Stimulated activated naive CD4-positive, alpha-beta T cell (primary cell): ENCODE measurements at places on chromosomes 3 and 15.

- DNase-seq: no peak
These were observed 202.0 kb upstream of the VEPH1 start for GRCh38 chr3:157705258-157705657.

GRCh38 chr15:74500401-74500800 lies 39.4 kb upstream of the UBL7 start:
- no peak for DNase-seq

GRCh38 chr3:49172551-49173041 lies 1.2 kb downstream of the KLHDC8B start:
- DNase-seq: no peak

DNA sequence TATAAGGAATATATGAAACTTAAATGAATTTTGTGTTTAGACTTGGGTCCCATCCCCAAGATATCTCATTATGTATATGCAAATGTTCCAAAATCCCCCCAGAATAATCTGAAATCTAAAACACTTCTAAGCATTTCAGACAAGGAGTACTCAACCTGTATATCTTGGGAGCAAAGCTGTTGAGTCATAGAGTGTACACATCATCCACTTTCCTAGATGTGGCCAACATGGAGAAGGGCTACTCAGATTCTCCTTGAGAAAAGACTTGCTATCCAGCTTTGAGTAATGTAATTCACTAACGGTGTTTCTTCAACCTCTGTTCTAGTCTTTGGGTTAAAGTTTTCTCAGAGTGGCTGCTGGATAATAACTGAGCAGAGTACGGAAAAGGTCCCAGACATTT lies 215.5 kb upstream of the POU1F1 start:
- no peak for DNase-seq

DNA sequence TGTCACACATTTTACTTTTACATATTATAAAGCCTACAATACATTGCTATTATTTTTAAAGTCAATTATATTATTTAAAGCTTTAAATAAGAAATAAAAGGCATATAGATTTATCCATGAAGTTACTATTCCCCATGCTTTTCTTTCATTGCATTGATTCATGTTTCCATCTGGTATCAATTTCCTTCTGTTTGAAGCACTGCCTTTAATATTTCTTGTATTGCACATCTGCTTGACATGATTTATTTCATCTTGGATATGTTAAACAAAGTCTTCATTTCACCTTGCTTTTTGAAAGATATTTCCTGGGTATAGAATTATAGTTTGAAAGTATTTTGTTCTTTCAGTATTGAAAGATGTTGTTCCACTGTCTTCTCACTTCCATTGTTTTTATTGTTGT lies 174.3 kb upstream of the MBNL1 start:
- DNase-seq: no peak

GRCh38 chr3:31804251-31805051 lies 176.6 kb downstream of the OSBPL10 start:
- no peak for DNase-seq

GRCh38 chr3:31382856-31383255 lies 149.9 kb upstream of the STT3B start:
- no peak for DNase-seq

- DNase-seq: no peak
These were observed 313.5 kb upstream of the TBL1XR1 start for GRCh38 chr3:177510693-177511216.

- no peak for DNase-seq
These were observed 539 bp upstream of the TLNRD1 start for GRCh38 chr15:81000144-81000623.

DNA sequence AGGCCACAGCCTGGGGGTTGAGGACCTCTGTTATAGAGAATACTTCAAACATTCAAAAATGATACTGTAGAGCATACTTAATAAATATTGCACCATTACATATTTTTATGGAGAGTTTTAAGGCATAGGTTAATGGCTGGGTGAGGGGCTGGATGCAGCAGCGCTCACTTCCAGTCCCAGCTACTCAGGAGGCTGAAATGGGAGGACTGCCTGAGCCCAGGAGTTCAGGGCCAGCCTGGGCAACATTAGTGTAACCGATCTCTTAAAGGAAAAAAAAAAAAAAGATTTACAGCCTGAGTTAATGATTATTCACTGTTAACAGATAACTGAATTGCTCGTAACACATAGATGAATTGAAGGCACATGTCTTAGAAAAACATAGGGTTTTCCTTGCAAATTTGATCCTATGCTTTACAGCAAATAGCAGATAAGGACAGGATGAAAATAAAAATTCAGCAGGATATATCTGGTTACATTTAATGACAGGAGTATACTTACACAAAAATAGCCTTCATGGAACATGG lies 282.9 kb downstream of the TBC1D5 start:
- no peak for DNase-seq

DNA sequence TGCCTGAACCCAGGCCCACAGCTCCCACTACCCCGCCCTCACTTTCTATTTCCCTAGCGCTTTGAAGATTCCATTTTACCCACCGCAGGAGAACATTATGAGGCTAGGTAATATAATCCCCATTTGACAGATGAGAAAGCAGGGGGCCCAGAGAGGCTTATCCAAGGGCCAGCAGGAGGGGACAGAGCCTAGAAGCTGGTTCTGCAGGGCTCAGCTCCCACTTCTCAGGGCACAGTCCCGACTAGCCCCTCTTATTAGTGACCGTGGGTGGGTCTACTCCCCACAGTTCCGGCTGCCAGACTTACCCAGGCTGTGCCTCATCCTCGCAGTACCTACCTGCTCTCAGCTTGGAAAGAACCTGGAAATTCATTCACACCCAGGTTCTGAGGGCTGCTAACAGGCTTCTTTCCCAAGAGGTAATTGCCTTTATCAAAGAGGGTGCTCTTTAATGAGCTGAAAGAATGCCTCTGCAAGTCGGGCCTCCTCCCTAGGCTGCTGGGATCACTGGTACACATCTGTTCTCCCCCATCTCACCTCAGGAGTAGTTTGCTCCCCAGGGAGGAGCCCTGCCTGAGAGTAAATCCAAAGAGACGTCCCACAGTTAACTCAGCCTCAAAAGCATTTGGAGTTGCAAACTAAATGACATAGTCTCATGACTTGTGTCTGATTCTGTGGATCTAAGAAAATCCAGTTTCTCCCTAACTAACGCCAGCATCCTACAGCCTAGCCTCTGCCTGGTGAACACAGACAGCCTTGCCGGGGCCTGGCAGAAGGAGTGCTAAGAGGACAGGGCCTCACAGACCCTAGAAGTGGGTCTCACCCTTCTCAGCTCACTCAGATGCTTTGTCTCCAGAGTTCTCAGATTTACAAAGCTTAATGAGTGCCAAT lies 125.0 kb downstream of the CHSY1 start:
- DNase-seq: no peak

DNA sequence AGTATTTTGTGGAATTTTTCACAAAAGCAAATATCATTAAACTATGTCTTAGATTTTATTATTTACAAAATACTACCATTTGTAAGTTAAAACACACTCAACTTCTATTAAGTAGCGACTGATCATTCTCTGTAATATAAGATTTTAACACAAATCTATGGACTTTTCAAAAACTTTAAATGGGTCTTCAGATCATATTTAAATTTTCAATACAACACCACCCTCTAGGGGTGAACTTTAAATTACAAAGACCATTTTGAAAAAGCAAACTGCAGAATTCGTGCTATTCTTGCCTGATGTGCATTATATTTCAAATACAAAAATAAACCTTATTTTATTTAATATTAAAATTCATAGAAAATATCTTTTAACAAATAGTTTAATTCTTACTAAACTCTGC lies 8.2 kb upstream of the VGLL4 start:
- DNase-seq: no peak

GRCh38 chr3:10350324-10350985 lies 29.5 kb upstream of the SEC13 start:
- no peak for DNase-seq

DNA sequence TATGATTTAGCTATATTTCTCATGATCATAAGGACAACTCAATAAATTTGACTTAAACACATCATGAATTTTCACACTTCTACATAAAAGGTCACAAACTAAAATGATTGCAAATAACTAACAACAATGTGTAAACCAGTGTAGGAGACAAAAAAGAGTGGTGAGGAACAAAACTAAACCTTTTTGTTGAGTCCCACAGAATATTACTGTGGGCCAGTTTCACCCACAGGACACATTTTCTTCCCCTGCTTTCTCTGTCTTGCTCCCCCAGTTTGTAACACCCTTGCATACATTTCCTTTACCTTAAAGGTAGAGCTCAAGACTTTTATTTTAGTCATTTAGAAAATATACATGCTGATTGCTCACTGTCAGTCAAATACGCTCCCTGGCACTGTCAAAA lies 130.9 kb upstream of the GOLGA6L6 start:
- DNase-seq: no peak

DNA sequence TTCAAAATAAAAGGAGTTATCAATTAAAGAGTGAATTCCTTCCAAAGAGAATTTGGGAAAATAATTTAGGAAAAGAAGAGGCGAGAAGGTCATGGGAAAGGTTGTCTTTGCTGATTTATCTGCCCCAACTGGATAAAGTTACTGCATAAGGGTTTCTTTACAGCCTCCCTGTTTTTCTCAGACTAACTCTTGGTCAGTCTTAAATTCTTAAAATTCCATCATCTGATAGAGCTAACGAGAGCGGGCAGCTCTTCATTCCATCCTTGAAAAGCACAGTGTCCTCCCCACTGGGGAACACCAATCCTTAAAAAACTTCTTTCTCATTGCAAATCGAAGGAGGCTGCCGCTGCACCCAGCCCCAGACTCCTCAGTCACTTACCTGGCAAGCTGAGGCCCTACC lies 107.2 kb downstream of the PGPEP1L start:
- no peak for DNase-seq

DNA sequence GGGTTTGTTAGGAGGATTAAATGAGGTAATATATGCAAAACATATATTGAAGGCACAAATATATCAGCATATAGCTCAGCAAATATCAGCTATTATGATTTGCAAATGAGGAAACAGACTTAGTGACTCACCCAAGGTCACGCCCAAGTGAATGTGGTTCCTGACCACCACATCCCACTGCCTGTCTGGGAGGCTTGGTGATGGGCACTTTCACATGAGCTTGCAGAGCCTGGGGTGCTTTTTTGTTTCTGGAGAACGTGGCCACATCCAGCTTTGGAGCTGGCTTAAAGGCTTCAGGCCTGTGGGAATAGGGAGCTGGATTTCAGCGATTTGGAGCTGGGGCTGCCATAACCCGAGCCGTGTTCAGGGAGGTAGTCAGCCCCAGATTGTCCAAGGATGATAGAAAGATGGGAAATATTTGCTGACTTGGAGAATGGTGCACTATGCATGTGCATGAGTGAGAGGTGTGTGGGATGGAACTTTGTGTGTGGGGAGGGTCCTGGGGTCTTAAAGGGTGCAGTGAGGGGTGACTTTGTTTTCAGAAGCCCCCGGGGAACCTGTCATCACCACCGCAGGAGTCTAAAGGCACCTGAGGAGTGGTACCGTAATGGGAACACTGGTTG lies 12.0 kb upstream of the FGD5 start:
- DNase-seq: no peak

DNA sequence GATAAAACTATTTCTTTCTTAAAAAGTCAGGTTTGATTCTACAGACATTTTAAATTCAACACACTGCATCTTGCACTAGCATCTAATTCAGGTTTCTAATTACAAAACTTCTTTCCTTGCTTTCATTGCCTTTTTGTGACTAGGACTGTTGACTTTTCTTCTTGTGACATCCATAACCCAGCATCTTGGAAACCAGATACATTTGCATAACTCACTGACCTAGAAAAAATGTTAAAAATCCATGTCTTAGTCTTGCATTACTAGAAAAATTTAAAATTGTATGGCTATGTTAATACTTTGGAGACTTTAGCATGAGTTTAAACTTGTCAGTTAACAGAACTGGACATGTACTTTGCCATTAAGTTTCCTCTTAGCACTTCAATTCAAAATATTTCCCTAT lies 72.7 kb downstream of the DTWD1 start:
- DNase-seq: no peak

GRCh38 chr3:155960060-155960459 lies 89.6 kb downstream of the GMPS start:
- DNase-seq: no peak
